Activated T-cell treated with anti-CD3 and anti-CD28 coated beads, Interleukin-2, amount 50 U/mL, for 4 hours (primary cell): ENCODE measurements at places on chromosomes 3 and 15. TPM values are rescaled to one million over a fixed set of nuclear protein-coding genes. Genes with fewer than 3 reads are reported as not detected.

The SLC24A5 gene
- total RNA-seq: not detected

DNA sequence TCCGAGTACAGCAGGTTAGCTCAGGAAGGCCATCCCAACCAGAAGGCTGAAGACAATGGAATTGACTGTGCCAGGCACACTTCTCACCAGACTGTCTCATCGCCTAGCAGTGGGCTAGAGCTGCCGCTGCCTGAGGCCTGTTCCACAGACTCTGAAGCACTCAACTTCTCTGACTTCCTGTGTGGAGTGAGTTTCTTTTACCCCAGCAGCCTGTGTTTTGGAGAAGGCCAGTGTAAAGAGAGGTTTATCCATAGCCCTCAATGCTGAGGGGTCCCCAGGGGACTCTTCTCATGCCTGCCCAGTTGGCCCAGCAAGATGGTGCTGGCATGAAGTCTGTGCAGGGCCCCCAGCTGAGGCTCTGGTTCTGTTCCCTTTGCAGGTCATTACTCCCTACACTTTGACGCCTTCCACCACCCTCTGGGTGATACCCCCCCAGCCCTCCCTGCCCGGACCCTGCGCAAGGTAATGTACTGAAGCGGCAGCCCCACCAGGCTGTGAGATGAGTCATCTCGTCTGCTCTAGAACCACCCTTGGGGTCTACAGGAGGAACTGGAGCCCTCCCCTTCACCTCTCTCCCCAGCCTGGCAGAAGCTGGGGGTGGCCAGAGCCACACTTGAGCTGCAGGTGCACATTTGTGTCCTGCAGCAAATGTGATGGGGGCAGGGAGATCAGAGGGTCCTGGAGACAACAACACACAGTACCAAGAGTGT lies 5.2 kb upstream of the MANF start:
- no peak for DNase-seq

- DNase-seq: no peak
Measured at GRCh38 chr3:149021830-149022229, 30.5 kb downstream of the GYG1 start.

DNA sequence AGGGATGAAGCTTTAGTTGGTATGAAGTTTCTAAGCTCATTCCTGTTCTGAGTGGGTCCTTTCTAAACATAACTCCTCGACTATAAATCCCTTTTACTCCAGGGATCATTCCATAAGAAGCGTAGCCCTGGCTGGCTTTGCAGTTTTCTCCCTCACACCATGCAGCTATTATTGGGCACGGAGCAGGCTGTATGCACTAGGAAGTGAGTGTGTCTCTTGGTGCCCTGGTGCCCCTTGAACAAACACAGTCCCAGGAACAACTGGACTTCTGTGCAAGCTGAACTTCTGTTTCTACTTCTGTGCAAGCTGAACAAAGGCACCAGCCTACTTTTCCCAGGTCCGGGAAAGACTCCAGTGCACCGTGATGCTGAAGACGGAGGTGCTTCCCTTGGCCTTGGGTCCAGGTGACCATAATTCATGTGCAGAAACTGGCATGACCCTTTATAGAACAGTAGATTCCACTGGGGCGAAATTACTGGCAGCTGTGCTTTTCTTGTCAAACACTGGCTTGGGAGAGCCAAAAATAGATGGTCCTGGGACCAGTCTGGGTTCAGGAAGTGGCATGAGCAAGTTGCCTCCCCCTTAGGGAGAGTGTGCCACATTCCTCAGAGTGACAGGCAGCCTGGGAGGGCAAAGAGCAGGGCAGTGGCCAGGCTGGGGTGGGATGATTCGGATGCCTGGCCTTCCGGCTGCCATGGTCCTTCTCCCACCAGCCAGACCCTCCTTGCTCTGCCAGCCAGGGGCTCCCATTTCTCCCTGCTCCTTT lies 127.2 kb downstream of the SLCO3A1 start:
- DNase-seq: no peak

The CISH gene
- 229 TPM for total RNA-seq

The UQCRC1 gene
- 200 TPM for total RNA-seq

GRCh38 chr3:113532698-113533533 lies 561 bp downstream of the SIDT1 start:
- peak; percentile 40 for DNase-seq

DNA sequence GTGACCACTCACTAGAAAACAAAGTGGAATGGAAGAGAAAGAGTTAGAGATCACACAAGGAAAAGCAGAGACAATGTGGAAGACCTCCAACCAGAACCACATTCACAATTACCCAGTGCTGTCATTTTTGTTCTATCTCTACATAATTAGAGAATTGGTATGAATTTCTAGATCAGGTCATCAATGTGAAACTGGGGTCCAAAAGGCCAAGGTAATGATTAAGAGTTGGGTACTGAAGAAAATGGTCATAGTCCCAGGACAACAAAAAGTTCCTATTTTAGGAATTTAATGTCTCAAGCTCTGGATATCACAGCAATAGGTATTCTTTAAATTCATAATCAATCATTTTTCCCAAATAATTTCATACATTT lies 84.7 kb upstream of the PPIB start:
- no peak for DNase-seq

DNA sequence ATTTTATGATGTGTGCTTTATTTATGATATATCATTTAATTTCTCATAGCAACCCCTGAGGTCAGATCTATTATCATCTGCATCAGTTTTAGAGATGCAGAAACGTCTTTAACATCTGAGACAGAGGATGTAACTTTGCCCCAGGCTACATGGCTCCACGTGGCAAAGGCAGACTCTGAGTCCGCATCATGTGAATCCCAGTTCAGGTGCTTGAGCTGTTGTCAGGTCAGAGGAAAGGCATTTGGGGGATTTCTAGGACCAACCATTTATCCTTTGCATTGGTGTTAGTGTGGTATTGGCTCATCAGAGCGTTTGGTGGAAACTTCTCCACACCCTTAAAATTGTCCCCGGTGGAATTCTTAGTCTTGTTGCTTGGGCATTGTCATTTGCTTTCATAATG lies 10.8 kb downstream of the CACNA2D3 start:
- no peak for DNase-seq

The FETUB gene
- total RNA-seq: not detected

GRCh38 chr3:73137736-73138403 lies 76.4 kb downstream of the EBLN2 start:
- DNase-seq: no peak

The APBA2 gene
- total RNA-seq: 14.5 TPM

DNA sequence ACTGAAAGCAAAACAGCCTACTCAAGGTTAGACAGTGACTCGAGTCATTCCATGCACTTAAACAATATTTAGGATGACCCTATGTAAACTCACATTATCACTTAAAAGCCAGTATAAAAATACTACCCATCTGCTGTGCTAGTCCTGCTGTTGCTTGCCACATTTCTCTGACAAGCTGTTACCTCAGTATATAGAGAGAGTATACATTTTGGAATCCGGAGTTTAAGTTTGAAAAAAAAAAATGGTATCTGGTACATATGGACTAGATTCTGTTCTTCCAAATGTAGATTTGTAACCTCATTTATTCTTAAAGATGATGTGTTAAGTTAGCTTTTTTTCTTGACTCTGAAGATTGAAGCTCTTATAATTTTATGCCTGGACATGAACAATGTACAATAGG lies 503.8 kb upstream of the TPRG1 start:
- DNase-seq: no peak

- no peak for DNase-seq
Measured at GRCh38 chr15:69038508-69038907, 24.0 kb downstream of the NOX5 start.
